Mesothelial cell of epicardium (in vitro differentiated cells): ENCODE measurements at places on chromosomes 13 and 19. TPM values are rescaled to one million over a fixed set of nuclear protein-coding genes. Genes with fewer than 3 reads are reported as not detected.

- peak overlapping the region; percentile 40 for H3K27ac ChIP-seq
- no peak overlapping the region for H3K4me3 ChIP-seq
- H3K4me1 ChIP-seq, result peaks cover 30% of the 10 kb centered on the region
- H3K27me3 ChIP-seq, result no peaks in the 10 kb centered on the region
- no peak for DNase-seq
Observed at GRCh38 chr13:43085545-43085944, 62.2 kb downstream of the DNAJC15 start.

DNA sequence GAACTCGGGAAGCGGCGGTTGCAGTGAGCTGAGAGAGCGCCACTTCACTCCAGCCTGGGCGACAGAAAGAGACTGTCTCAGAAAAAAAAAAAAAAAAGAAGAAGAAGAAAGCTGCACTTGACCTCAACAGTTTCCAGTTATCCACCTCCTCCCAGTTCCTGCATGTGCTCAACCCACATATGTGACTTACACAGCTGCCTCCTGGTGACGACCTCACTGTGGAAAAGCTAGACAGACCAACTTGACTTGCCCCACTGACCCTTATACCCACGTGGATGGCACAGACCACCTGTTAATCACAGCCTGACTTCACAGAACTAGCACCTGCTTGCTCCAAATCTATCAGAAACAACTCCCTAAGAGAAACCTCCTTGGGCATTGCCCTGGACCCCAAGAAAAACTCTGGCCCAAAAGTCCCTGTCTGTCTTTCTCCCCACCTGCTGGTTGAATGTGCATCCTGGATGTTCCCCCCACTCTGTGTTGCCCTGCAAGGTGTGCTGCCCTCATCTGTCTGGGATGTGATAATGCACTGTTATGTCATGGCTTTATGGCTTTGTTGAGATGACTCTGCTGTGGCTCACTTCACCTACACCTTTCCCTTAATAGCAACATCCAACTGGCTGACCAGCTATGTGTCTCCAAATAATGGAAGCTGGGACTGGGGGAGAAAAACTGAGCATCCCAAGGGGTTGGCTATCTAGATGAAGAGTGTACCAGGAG, 2.8 kb downstream of the ZNF20 start:
- DNase-seq, result no peak
- H3K4me1 ChIP-seq, result peaks cover 24% of the 10 kb centered on the region
- H3K27ac ChIP-seq, result peak overlapping the region; percentile 53
- H3K4me3 ChIP-seq, result no peak overlapping the region
- peaks cover 58% of the 10 kb centered on the region for H3K36me3 ChIP-seq

DNA sequence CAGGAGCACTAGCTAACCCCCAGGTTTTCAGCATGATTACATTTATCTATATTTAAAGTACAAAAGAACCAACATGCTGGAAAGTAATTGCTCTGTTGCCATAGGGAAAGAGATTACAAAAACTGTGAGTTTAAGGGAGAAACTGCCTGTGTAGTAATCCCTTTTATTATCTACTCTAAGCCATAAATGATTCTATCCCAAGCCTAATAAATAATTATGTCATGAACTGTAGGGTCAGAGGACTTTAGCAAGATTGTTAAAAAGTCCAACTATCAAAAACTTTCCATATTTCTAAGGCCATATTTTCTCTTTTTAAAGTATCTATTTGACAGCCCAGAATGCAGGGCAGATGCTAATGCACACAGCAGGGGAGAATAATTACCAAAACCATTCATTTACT, 573.8 kb upstream of the MIR17HG start:
- no peak overlapping the region for H3K4me3 ChIP-seq
- H3K4me1 ChIP-seq, result peaks cover 31% of the 10 kb centered on the region
- peak overlapping the region; percentile 22 for H3K27ac ChIP-seq
- no peaks in the 10 kb centered on the region for H3K27me3 ChIP-seq

DNA sequence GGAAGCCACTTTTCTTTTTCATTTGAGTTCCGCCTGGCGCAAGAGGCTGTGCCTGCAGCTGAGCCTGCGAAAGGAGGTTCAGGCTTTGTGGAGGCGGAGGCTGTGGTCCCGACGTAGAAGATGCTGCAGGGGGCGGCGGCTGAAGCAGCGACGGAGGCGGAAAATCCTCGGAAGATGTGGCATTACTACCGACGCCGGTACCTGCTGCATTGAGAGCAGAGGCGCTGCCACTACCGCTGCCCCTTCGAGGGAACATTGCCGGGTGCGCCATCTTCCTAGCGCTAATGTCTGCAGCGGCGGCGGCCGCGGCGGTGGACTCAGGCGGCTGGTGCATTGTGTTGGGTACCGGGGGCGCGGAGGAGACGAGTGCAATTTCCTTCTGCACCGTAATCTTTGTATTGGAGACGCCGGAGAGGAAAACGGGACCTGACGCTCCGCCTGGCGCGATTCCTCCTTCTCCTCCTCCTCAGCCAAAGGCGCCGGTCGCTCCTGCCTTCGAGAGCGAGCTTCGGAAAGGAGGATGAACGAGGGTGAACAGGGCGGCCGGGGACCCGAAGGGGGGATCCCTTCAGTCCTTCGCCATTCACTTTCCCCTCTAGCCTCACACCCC, at the start of gene TSC22D1:
Gene TSC22D1, minus strand, starts transcription at position 590 of the 610 bp plus-strand sequence. Its CDS starts 256 bp downstream, at position 334.
- peak within 1 kb of the TSS; percentile 93 for H3K27ac ChIP-seq
- H3K36me3 ChIP-seq, result peaks cover 4% of the 10 kb centered on the region
- no peaks in the 10 kb centered on the region for H3K27me3 ChIP-seq
- DNase-seq, result peak; percentile 62
- H3K4me1 ChIP-seq, result peaks cover 59% of the 10 kb centered on the region
- H3K4me3 ChIP-seq, result peak within 1 kb of the TSS; percentile 96

- H3K27me3 ChIP-seq, result no peaks in the 10 kb centered on the region
- no peak overlapping the region for H3K4me3 ChIP-seq
- H3K4me1 ChIP-seq, result peaks cover 41% of the 10 kb centered on the region
- H3K36me3 ChIP-seq, result no peaks in the 10 kb centered on the region
- peak overlapping the region; percentile 30 for H3K27ac ChIP-seq
Observed at GRCh38 chr13:71801781-71802180, 65.2 kb downstream of the DACH1 start.

The PSENEN gene
- total RNA-seq, result 45.2 to 54.9 TPM (median 45.7 TPM) in 3 replicates

The FPR3 gene
- not detected in 3 replicates for total RNA-seq

The ZNF112 gene
- total RNA-seq, result 13.0 to 13.6 TPM (median 13.0 TPM) in 3 replicates

The ZNF667 gene
- total RNA-seq, result not detected in 3 replicates
